ENCODE measurements at places on chromosomes 4 and X. TPM values are rescaled to one million over a fixed set of nuclear protein-coding genes. Genes with fewer than 3 reads are reported as not detected.

DNA sequence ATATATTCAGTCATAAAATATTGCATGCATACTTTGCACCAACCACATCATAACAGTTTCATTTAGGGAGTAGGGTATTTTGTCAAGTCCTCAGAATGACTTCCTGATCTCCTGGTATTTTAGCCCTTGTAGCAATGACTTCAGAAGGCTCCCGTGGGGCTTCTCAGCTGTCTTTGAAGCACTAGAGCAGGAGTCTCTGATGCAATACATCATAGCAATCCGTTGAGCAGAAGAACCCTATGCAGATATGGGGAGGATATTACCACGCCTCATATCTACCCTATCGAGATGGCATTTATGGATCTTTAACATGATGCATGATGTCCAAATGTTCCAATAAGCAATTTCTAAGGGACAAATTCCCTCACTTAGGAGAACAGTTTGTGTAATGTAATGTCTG lies 373.7 kb upstream of the FTHL17 start:
- no peak for DNase-seq

GRCh38 chr4:147409350-147409749 lies 71.5 kb upstream of the EDNRA start:
- DNase-seq, result no peak

- DNase-seq, result no peak
These were observed 197.0 kb downstream of the BCOR start for GRCh38 chrX:39900777-39901170.

- DNase-seq, result no peak
These were observed 162.1 kb upstream of the EMCN start for GRCh38 chr4:100679926-100680325.

- no peak for DNase-seq
These were observed 12.7 kb downstream of the TSR2 start for GRCh38 chrX:54452920-54453319.

DNA sequence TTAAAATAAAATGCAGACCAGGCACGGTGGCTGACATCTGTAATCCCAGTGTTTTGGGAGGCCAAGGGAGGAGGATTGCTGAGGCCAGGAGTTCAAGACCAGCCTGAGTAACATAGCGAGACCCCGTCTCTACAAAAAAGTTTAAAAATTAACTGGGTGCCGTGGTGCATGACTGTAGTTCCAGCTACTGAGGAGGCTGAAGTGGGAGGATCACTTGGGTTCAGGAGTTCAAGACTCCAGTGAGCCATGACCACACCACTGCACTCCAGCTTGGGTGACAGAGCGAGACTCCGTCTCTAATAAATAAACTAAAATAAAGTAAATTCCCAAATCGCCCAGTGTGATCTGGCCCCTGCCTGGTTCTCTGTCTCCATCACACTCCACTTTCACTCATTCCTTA lies 43.7 kb downstream of the TENM3 start:
- no peak for DNase-seq

DNA sequence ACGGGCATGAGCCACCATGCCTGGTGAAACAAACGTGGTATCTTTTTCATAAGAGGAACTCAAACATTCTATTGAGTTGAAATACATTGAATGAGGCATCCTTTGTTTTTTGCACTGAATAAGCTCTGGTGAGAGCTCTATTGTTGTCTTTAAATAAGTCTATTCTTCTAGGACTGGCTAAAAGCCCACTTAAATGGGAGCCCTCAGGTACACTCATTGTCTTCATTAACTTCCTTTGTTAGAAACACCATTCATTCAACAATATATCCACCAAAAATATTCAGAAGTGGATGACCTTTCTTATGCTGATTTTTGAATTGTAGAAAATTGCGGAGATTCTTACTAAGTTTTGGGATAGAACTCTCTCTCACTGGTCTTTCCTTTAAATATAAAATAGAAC lies 568.0 kb downstream of the IL1RAPL1 start:
- no peak for DNase-seq

DNA sequence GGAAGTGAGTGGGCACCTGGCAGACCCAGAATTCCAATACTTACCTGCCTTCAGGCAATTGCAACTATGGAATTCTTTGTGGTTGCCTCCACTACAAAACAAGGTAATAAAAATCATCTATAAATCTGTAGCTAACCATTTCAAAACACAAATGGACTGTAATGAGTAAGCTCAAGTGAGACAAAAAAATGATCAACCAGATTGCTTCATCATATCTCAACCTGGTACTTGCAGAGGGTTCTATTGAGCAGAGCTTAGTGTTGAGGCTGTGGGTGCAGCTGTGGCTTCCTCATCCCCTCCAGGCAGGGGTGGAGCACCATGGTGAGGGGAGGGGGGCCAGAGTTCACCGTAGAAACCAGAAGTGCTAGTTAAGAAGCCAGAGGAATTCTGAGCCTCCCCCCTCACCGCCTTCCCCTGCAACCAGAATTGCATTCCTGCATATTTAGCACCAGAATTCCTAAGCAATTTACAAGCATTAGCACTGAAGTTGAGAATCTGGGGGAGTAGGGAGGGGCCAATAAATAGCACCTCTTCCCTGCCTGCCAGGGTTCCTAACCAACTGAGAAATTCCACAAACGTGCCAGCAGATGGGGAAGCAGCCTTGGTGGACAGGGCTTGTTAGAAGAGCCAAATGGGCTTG lies 11.5 kb downstream of the CTAG1A start:
- DNase-seq, result no peak

- DNase-seq, result no peak
These were observed 400.8 kb upstream of the SLIT2 start for GRCh38 chr4:19850909-19851308.

DNA sequence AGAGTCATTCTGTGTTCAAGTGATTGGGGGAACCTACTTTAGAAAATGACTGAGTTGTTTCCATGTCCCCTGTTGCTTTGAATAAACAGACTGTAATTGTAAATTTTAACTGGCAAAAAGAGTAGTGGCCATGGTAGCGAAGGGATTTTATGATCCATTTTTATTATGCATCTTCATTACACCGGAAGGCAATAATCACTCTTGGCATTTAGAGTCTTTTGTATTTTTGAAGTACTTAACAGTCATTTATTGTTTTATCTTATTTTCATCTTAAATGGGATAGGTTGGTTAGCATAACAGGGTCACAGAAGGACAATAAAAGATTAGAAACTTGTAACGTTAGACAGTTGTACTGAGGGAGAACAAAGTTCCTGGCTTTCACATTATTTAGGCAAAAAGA lies 11.0 kb upstream of the OTC start:
- DNase-seq, result no peak

DNA sequence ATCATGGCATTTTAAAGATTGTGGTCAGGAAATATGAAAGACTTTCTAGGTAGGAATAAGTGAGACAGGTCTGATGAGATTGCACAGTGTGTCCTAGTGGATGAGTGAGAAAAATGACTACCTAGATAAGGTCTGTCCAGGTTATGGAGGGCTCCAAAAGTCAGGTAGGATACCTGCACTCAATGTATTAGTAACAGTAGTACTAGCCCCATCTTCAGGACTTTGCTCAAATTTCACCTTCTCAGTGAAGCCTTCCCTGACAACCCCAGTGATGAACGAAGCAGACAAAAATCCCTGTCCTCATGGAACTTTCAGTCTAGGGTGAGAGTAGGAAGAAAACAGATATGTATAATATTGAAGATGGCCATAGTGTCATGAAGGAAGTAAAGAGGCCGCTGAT lies 85.7 kb downstream of the ZIC3 start:
- DNase-seq, result no peak

GRCh38 chr4:184705692-184706091 lies 28.2 kb downstream of the CENPU start:
- DNase-seq, result peak; percentile 70

- no peak for DNase-seq
These were observed 36.9 kb downstream of the CTBP1 start for GRCh38 chr4:1211891-1212545.

- DNase-seq, result no peak
These were observed 38.9 kb upstream of the C4orf50 start for GRCh38 chr4:6056976-6057766.

MAPK10 gene
- not detected for total RNA-seq

ADH1B gene
- total RNA-seq, result not detected

ARHGEF6 gene
- total RNA-seq, result 38.0 TPM

NALF2 gene
- 0.88 TPM for total RNA-seq

FGF13 gene
- not detected for total RNA-seq

ZNF157 gene
- total RNA-seq, result 0.40 TPM
